Activated gamma-delta T cell treated with anti-CD3 and anti-CD28 coated beads, Interleukin-2, amount 50 U/mL, for 16 hours (primary cell): ENCODE measurements at places on chromosomes 7 and 10.

- peak; percentile 12 for DNase-seq
Observed at GRCh38 chr7:134701272-134701671, 54.6 kb downstream of the BPGM start.

- no peak for DNase-seq
Observed at GRCh38 chr7:101939136-101939695, 121.8 kb downstream of the CUX1 start.

- no peak for DNase-seq
Observed at GRCh38 chr10:34008656-34009055, 674.2 kb upstream of the NRP1 start.

GRCh38 chr10:96626795-96627194 lies 40.0 kb upstream of the TM9SF3 start:
- no peak for DNase-seq

DNA sequence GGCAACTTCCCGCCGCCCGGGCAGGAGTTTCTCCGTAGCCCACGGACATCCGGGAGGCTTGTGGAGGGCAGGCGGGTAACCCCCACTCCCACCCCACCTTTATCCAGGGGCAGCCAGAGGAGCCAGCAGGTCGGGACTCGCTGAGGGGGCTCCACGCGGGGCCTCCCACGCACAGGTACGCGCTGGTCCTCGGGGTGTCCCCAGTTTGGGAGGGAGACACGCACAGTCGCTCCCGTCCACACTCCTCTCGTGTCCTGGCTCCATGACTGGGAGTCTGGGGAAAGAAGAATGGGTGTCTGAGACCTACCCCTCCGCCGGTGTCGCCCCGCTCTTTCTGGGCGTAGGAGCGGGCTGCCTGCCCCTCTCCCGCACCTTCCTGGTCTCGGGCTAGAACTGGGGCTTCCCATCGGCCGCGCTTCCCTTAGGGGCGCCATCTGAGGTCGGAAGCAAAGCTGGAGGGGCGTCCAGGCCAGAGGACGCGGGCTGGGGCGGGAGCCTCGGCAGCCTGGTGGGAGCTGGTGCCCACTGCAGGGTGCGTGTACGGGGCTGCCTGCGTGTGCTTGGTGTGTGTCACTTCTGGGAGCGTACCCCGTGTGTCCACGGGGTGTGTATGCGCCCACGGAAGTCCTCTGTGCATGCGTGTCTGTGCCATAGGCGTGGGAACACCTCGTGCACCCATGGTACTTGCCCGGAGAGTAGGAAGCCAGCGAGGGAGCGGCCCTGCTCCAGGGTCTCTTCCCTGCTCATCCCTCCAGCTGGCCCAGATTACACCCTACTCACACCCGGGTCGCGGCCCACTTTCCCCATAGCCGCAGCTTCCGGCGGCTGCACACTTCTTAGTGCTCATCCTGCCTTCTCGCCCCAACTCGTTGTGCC lies 73.0 kb upstream of the LEP start:
- DNase-seq, result no peak

- no peak for DNase-seq
Observed at GRCh38 chr7:156635529-156636385, 4.8 kb upstream of the RNF32 start.

DNA sequence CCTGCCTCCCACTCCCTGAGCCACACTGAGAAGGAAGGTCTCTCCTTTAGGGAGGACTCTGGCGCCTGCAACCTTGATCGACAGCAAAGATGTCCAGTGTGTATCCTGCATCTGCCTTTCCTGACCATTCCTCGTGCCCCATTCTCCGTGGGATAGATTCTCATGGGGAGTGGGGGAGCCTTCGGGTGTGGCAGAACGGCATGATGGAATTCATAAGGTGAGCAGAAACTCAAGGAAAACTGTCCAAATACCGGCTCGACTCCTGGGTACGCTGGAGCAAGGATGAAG lies 636 bp upstream of the RARRES2 start:
- no peak for DNase-seq

DNA sequence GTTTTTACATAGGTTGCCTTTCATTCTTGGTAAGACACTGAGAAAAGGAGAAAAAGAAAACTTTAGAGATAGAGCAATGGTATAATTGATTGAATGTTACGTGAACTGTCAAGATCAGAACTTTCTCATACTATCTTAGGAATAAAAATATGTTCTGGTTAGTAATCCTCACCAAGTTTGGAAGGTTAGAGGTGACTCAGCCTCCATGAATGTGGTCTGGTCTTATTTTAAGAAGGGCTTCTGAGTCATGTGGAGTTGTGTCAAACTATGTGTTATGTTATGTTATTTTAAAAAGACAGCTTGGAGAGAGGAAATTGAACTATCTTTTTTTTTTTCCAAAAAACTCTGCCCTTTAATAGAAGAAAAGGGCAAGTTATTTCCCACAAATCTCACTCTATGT lies 458.6 kb upstream of the KLF6 start:
- no peak for DNase-seq

DNA sequence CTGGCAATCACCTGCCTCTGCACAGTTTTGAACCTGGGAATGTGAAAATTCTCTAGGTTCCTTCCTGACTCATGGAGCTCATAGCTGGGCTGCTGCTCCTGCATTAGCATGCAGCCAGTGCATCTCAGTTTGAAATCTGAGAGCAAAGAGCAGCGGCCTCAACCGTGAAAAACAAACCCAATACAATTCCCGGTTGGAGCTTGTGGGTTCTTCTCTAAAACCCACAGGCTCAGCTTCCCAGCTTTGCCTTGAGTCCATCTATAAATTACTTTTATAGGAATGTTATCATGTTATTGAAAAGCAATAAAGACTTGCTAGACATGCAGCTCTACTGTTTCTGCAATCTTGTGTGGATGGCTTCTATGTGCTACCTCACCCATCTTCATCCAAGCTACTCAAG lies 191.7 kb downstream of the CXCL12 start:
- DNase-seq, result no peak

- DNase-seq, result no peak
Observed at GRCh38 chr10:77392851-77393250, 244.8 kb downstream of the KCNMA1 start.

GRCh38 chr7:26434974-26435373 lies 143.3 kb downstream of the SNX10 start:
- no peak for DNase-seq

- no peak for DNase-seq
Observed at GRCh38 chr10:22230158-22230833, 12.5 kb upstream of the EBLN1 start.

- DNase-seq, result no peak
Observed at GRCh38 chr10:48694371-48695030, 9.8 kb downstream of the WDFY4 start.

GRCh38 chr10:2948127-2948854 lies 119.1 kb upstream of the PFKP start:
- DNase-seq, result no peak

DNA sequence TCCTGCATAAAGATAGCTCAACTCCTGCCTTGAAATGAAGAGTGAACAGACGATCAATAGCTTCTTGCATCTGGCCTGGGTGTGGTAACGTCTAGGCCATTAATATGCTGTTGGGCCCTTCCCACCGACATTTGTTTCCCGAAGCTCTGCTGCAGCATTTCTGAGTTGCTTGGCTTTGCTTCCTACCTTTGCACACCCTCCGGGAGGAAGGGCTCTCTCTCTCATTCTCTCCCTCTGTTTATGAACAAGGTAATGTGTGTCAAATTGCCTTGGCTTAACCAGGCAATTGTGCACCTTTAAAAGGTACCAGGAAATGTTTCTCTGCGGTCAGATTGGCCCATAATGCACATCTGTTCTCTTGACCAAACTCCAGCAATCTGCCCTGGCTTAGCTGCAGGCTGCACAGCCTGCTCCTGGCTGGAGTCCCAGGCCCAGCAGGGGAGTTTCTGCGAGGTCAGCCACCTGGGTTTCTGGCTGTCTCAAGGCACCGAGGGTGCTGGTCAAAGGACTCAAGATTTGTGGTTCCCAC lies 223.7 kb downstream of the SNX10 start:
- no peak for DNase-seq

- DNase-seq, result no peak
Observed at GRCh38 chr10:116769368-116769767, 27.0 kb upstream of the HSPA12A start.

DNA sequence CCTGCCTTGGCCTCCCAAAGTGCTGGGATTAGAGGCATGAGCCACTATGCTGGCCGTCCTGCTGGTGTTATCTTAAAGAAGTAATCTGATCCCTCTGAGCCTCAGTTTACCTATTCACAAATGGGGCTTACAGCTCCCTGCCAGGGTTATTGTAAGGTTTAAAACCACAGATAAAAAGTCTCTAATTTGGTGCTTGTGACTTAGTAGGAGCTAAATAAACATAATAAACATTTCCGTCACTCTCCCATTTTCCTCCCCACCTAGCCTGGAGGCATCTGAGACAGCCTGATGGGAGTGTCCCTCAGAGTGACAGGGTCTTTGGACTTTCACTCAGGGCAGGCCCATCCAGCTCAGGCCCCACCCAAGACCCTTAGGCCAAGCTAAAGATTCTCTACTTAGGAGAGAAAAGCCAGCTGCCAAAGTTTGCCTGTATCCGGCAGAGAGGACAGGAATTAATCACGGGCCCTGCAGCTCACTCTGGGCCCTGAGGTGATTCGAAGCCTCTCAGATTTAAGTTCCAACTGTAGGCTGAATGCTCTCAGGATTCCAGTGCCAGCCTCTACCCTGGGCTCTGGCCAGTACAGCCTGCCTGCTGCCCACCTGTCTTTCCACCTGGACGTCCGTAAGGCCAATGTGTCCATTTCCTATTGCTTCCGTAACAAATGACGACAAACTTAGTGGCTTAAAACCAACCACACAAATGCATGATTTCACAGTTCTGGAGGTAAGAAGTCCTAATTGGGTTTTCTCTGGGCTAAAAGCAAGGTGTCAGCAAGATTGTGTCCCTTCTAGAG lies 21.8 kb upstream of the DUSP5 start:
- no peak for DNase-seq

GRCh38 chr10:123721441-123722049 lies 55.4 kb downstream of the GPR26 start:
- no peak for DNase-seq
